ENCODE measurements at places on chromosomes 4 and X.

- DNase-seq, result no peak
Measured at GRCh38 chr4:144681806-144682205, 35.9 kb downstream of the HHIP start.

GRCh38 chr4:57151481-57151880 lies 41.3 kb upstream of the IGFBP7 start:
- DNase-seq, result no peak

GRCh38 chr4:181951265-181951664 lies 291.9 kb upstream of the TENM3 start:
- DNase-seq, result no peak

GRCh38 chr4:89751416-89751815 lies 85.5 kb downstream of the SNCA start:
- no peak for DNase-seq

- no peak for DNase-seq
Measured at GRCh38 chrX:149275836-149276235, 229.3 kb downstream of the IDS start.

GRCh38 chr4:140635606-140636005 lies 66.8 kb upstream of the UCP1 start:
- no peak for DNase-seq

DNA sequence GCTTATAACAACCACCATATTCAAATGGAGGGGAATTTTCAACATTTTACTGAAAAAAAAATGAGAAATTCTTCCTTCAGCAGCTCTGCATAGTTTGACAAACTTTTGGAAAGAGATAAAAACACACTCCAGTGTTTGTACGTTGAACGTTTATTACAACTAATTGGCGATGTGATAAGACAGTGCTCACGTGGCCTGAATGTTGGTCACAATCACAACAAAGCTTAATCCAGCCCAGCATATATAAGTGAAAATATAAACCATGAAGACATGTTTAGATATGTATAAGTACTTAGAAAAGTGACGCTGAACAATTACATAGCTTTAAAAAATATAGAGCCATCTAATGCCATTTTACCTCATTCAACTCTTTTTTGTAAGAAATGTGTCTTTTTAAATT lies 28.7 kb downstream of the AP1S2 start:
- DNase-seq, result no peak

GRCh38 chr4:53313510-53313909 lies 52.4 kb downstream of the SCFD2 start:
- DNase-seq, result peak; percentile 38

DNA sequence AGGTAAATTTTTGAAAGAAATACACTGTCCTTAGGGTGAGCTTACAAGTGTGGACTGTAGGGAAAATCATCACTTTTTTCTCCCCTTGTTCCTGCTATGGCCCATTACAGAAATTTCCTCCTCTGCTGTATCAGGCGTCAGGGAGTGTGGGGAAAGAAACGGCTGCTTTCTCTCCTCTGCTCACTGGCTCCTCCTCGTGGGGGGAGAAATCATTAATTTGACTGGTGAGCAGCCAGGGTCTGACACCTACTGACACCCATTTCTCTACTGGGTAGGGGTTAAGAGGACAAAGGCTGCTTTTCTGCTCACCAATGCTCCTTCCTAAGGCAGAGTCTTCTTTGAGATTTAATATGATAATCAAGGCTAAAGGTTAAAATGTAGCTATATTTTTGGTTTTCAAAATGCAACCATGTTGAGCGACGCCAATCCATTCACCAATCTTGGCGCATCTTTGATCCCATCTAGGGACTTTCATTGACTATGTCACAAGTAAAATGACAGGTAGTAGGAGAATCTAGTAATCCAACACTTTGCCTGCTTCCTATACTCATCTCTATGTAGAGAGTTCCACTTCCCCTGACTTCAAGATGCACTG lies 25.1 kb downstream of the SETD7 start:
- DNase-seq, result no peak

DNA sequence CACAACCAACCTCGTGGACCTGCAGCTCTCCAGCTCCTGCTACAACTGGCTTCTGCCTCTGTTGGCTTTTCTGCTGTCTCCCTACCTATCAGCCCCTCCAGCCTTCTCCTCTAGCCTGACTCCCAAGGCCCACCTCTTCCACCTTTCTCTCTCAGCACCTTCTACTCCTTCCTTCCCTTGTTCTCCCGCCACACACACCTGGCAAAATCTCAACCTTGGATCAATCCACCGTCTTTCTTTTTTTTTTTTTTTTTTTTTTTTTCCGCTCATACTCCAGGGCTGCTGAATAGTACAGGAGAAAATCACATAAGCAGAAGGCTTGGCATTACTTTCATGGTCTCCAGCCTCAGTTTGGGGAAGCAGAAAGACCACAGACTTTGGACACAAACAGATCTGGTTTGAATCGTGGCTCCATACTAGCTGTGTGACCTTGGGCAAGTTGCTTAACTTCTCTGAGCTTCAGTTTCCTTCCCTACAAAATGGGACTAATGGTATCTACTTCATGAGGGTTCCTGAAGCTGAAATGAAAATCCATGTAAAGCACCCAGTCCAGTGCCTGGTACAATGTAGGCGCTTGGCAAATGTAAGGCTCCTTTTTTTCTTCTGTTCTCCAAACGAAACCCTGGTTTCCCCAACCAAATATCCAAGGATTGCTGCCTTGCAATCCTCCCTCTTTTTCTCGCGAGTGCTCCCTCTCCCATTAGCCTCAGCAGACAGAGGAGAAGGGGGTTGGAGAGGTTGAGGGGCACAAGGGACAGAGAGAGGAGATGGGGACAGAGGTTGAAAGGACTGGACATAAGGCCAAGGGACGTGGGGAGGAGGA lies 1.7 kb downstream of the FGD1 start:
- no peak for DNase-seq

DNA sequence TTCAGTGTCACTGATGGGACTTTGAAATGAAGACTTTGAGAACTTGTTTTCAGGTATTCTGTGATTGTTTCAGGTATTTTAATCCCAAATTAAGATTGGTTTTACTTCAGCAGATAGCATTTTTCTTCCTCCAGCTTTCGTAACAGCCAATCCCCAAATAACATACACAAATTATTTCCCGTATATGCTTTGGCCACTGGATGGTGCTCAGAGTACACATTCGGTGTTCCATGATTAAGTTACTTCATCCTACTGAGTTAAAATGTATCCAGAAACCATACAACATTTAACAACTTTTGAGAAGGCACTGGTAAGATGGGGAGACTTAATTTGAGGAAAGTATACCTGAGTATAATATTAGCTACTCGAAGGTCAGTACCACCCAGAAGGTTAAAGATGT lies 233.4 kb upstream of the FAM47A start:
- peak; percentile 1 for DNase-seq

- DNase-seq, result no peak
Measured at GRCh38 chrX:83077606-83078005, 430.5 kb upstream of the POU3F4 start.

GRCh38 chrX:47272013-47272408 lies 39.2 kb downstream of the USP11 start:
- no peak for DNase-seq

DNA sequence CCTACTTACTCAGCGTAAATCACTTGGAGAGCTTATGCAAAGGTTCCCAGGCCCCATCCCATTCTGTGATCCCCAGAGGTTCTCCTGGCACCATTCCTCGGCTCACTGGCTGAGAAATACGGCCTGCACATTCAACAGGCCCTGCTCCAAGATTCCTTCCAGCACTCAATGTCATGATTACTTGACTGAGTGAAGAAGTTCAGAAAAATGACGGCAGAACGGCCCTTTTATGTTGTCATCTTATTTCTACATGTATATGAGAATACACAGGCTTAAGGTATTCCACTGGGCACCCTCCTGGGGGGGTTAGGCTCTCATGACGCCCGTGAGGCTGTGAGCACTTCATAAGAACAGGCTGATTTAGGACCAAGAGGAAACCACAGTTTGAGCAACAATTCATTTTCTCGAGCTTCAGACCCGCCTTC lies 190.6 kb downstream of the NSUN7 start:
- no peak for DNase-seq

- DNase-seq, result no peak
Measured at GRCh38 chr4:170875868-170876267, 786.1 kb upstream of the AADAT start.

DNA sequence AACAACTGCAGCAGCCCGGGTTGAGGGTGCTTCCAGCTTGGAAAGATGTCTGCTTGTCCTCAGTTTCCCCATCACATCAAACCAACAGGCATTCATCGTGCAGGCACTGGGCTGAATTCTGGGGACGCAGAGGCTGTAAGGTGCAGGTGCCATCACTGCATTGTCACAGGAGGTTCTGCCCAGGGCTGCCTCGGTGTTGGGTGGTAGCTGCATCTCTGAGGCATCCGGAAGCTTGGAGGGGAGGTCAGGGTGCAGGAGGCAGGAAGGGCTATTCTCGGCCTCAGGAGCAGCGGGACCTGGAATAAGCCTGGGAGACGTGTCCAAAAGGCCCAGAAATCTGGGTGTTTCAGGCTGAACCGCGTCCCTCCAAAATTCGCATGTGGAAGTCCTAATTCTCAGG lies 134.6 kb downstream of the HMX1 start:
- no peak for DNase-seq

- no peak for DNase-seq
Measured at GRCh38 chr4:5045097-5045496, 6.2 kb upstream of the STK32B start.

GRCh38 chr4:11702886-11703557 lies 274.3 kb upstream of the HS3ST1 start:
- no peak for DNase-seq

GRCh38 chr4:2065106-2065930 lies 6.2 kb downstream of the NAT8L start:
- DNase-seq, result no peak

DNA sequence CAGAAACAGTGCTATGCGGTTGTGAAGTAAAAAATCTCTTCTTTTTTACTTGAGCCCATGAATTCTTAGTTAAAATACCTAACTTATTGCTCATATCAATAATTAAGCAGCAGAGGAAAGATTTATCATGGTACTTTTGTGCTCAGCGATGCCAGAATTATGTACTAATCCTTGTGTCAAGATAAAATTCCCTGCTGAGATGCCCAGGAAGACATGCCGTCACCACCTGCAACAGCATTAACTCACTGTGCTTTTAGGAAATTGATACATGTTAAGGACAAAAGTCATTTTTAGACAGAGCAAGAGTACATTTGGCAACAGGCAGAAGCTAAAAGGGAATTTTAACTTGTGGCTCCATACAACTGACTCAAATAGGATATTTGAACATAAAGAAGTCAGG lies 138.9 kb downstream of the NPNT start:
- DNase-seq, result no peak

GRCh38 chrX:39459952-39460351 lies 637.8 kb downstream of the BCOR start:
- DNase-seq, result no peak

GRCh38 chr4:102537269-102537668 lies 36.1 kb downstream of the NFKB1 start:
- no peak for DNase-seq

DNA sequence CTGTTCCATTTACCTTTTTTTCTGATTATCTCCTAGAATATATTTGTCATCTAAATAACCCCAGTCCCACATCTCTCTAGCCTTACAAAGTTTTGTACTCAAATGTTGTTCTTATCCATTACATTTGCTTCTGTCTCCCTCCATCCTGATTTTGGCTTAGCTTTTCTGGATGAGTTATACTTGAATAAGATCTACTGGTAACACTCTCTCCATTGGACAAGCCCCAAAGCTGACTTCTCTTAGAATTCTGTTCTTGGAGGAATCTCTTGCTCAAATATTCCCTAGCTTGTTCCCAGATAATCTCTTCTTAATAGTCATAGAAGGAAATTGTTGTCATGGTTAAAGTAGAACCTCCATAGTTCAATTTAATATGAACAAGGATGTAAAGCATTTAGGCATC lies 115.5 kb upstream of the HS3ST1 start:
- DNase-seq, result no peak

DNA sequence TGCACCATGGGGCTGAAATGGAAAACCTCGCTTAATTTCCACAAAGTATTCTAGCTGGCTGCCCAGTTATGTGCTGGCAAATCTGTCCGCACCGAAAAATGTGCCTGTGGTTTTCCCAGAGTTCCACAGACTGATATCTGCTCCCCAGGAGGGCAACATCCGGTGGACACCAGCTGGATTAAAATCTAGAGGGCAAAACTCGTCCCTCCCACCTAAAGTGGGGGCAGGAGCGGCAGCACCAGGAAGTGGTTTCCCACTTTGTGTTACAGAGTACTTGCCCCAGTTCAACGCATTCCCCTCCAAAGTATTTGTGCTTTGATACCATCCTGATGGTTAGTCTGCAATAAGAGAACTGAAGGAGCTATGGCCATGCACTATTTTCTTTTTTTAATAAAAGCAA lies 187.6 kb downstream of the TSPAN5 start:
- no peak for DNase-seq

GRCh38 chrX:30635630-30636029 lies 17.6 kb upstream of the GK start:
- DNase-seq, result no peak

- no peak for DNase-seq
Measured at GRCh38 chr4:143514497-143514896, 995 bp downstream of the SMARCA5 start.

DNA sequence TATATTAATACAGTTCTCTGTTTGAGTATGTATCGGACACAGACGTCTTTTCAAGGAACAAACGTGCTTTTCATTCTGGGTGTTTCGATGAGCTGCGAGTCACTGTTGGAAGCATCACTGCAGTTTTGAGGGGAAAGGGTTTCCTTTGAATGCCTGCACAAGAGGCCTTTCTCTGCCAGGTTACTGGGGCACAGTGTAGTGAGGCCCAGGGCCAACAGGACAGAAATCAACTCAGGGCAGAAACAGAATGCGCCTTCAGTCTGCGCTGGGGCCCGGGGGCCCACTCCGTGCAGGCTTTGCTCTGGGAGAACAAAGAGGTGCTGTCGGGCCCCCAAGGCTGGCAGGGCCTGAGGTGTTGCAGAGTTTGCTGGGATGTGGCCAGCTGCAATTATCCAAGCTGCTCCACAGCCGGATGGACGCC lies 2.3 kb upstream of the PPP2R3B start:
- DNase-seq, result no peak

DNA sequence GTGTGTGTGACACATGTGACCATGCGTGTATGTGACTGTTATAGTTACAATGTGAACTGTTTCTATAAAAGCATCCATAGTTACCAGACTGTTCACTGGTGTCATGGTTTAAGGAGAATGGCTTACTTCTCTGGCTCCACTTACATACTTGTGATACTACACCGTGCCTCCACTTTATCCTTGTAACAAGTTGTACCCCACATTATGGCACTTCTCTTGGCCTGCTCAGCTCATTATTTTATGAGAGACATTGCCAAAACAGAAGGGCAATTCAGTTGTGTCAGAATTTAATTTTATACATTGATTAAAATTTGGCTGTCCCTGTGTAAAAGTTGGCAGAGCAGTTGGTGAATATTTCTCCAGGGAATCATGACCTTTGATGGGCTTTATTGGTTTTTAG lies 62.4 kb upstream of the TBC1D14 start:
- DNase-seq, result no peak

DNA sequence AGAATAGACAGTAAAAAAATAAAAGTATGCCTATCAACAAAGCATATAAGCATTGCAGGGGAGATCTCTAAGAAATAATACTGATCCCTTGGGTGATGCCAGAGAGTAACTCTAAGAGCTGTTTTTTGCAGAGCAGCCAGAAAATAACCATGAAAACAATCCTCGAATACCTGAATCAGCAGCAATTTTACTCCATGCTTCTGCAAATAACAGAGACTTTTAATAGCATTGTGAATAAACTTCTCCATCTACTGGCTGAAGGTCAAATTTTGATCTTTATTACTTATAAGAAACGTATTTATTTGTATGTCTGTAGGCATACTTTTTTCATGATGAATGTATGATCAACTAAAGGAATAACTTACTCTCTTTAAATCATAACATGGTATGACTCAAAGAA lies 334.5 kb downstream of the GALNTL6 start:
- no peak for DNase-seq

GRCh38 chr4:53854991-53855568 lies 209.3 kb downstream of the CHIC2 start:
- no peak for DNase-seq
